Stomach (tissue), 19 donors: ENCODE measurements at places on chromosomes 12 and 14. TPM values are rescaled to one million over a fixed set of nuclear protein-coding genes. Genes with fewer than 3 reads are reported as not detected.

INHBC gene
- not detected for total RNA-seq

PAN2 gene
- 146 TPM for total RNA-seq

NFATC4 gene
- total RNA-seq = 64.8 TPM

ZDHHC22 gene
- 0.18 TPM for total RNA-seq

GLIPR1L2 gene
- not detected for total RNA-seq

WIF1 gene
- total RNA-seq = 10.6 TPM

MIPOL1 gene
- 133 TPM for total RNA-seq

DNA sequence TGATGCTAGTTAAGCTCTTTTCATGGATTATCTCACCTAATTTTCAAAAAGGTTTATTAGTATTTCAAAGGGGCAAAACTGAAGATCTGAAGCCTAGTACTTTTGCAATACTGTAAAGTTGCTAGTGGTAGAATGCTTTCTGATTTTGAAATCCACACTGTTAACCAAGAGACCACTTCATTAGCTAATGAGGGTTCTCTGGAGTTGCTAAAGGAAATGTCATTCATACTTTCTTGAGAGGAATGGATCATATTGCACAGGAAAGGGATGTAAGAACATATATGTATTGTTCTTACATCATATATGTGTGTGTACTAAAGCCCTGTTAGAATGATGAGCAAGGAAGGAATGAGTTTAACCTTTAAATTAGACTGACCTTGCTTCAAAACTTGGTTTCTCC lies 39.0 kb upstream of the LDHB start:
- no peak for DNase-seq

- no peak for DNase-seq
Measured at GRCh38 chr12:23830210-23830609, 119.3 kb downstream of the SOX5 start.

- DNase-seq = peak; percentile 80
Measured at GRCh38 chr14:67411820-67412421, at the start of gene PLEK2. Gene PLEK2, minus strand, starts transcription at chr14:67412165. Its CDS starts 106 bp downstream, at chr14:67412059.

DNA sequence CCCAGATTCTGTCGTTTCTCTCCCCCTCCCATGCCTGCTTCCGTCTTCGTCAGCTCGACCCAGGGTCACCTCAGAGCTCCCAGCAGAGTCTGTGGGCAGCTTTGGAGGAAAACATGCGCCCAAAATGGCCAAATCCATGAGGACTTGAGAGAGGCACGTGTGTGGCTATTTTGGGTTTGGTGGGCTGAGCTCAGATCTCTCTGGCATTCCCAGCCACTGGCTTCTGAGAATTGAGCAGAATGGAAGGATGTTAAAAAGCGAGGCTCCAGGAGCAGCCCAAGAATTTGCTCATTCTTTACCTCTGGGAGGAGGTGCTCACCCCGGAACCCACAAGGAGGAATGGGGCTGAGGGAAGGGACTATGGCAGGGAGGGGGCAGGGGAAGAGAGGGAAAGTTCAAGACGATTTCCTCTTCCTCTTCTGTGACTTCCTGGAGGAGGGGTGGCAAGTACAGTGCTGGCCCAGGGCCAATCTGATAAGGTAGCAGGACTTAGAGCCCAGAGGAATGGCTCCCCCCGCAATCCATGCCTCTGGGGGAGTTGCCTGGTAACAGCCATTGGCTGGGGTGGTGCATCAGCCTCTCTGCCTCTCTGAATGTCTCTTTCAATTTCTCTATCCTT lies 20.1 kb downstream of the TSPAN9 start:
- DNase-seq = peak; percentile 92

- DNase-seq = peak; percentile 90
Measured at GRCh38 chr12:130916241-130916911, 37.3 kb upstream of the ADGRD1 start.

DNA sequence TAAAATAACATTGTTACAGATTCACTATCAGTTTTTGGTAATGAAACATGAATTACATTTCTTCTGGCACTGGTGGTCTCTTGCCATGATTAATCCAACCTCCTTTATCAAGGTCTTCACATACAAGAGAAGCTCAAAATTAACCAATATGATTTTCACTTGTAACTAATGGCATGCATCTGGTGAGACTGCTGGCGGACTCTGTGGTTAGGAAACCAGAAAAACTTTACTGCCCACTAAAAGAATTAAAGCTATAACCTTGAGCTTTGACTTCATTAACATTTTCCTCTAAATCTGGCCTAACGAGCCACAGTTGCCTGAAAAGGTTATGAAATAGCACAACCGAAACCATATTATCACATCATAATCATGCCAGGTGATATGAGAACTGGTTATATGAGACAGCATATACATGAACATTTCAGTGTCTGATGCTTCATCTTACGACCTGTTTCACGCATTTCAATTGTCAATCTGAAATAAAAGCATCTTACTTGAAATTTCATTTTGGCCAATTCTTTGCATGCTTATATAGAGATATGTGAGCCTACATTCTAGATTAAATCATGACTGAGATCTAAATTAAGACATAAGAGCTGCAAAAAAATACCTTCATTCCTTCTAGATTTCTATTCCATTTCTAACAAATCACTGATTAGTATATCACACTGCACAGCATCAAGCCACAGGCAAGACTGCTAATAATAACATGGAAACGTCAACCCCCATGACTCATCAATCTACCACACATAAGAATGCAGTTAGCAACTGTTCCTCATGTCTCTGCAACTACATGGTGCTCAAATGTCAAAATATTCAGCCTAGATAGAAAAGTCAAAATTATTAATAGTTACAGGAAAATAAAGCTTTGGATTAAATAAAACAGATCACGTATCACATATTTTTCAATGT lies 89.3 kb downstream of the OSBPL8 start:
- DNase-seq = peak; percentile 31

- DNase-seq = peak; percentile 83
Measured at GRCh38 chr12:19390051-19390598, 49.2 kb upstream of the AEBP2 start.

DNA sequence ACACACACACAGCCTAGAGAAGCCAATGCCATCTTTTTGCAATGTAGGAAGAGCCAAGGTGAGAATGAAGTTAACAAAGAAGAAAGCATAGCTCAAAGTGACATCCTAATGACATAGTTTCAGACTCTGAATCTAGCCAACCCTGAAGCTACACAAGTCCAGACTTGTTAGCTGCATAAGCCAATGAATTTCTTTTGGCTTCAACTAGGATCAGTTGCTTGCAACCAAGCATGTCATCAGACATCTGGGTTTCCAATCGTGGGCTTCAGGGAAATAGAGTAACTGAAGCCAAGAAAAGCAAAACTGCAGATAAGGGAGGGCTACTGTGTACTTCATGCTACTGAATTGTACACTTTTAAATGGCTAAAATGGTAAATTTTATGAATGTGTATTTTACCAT lies 4.4 kb upstream of the GPHN start:
- no peak for DNase-seq

GRCh38 chr12:52414936-52415335 lies 8.8 kb upstream of the KRT82 start:
- no peak for DNase-seq

GRCh38 chr12:28993720-28994119 lies 155.4 kb upstream of the FAR2 start:
- DNase-seq = no peak

GRCh38 chr14:102418169-102418852 lies 55.6 kb downstream of the TECPR2 start:
- no peak for DNase-seq

- DNase-seq = peak; percentile 84
Measured at GRCh38 chr12:53053218-53054111, 3.6 kb downstream of the TNS2 start.

DNA sequence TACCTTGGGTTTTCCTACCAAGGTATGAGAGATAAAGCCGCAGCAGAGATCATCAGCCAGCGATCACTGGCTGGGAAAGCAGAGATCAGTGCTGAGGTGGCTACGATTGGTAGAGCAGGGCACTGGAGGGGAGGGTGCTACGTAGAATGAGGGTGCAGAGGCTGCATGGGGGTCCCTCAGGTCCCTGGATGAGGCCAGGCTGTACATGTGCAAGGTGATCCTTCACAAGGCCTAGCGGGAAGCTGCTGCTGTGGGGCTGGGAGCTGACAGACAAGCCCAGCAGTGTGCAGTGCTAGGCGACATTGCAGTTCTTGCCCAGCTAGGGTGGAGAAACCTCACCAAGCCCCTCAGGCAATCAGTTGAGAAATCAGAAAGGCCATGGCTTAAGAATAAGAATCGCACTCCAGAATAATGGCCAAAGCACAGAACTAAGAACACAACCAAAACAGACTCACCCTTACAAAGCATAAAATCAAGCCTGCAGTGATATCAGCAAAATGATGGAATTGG lies 37.2 kb upstream of the GPR132 start:
- DNase-seq = no peak

DNA sequence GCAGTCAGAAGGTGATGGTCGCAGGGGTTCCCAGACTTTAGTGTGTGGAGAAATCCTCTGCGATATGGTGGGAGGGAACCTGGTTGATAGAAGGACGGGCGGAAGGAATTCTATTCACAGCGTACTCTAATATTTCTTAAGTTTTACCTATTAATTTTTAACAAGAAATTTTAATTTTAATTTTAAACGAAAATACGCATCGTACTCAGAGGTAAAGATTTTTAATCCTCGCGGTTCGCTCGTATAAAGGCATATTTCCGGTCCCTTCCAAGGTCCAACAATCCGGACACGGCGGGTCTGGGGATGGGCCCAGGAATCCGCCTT lies 338 bp upstream of the SLC48A1 start:
- DNase-seq = no peak

DNA sequence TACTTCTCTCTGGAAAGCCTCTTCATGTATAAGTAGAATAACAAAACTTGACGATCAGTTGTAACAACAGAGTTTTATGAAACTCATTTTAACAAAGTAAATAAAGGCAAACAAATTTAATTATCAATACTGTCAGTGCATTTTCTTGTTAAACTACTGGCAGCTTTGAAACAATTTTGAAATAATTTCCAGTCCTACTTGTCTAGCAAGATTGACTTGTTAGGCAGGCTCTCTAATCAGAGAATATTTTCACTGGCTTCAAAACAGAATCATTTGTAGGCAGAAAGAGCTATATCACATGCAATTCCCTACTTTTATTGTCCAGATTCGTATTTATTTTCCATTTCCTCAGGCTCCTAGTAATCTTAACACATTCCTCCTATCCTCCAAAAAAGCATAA lies 45.9 kb upstream of the SLC6A13 start:
- no peak for DNase-seq

GRCh38 chr14:103232831-103233319 lies 101.2 kb upstream of the EIF5 start:
- no peak for DNase-seq

DNA sequence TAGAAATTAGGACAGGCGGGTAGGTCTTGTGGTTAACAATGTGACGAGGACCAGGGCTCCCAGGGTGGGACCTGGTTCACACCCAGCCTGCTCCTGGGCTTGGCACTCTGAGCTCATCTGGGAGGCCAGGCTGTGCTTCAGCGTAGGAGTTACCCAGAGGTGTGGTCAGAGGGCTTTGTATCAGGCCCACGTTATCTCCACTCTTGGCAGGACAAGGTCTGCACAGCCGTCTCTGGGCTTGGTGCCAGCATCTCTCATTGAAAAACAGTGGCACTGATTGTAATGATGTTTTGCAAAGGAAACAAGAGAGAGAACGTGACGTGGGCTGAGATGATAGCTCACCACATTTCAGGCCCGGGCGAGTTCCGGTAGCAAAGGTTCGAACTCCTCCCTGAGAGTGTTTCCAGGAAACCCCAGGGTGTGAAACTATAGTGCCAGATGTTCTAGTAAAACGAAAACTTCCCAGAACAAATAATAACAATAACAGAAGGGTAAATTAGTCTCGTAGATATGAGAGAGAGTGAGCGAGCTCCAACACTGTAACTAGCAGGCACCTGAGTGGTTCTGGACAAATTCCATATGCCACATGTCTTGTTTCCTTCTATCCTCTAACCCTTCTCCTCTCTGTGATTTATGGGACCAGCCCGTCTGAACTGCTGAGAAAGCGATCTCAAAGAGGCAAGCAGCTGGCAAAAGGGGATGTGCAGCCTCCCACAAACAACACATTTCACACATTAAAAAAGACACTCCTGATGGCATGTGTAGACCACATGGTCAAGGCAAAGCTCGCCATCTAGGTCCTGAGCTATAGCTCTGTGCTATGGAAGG lies 227.3 kb downstream of the KTN1 start:
- peak; percentile 98 for DNase-seq

DNA sequence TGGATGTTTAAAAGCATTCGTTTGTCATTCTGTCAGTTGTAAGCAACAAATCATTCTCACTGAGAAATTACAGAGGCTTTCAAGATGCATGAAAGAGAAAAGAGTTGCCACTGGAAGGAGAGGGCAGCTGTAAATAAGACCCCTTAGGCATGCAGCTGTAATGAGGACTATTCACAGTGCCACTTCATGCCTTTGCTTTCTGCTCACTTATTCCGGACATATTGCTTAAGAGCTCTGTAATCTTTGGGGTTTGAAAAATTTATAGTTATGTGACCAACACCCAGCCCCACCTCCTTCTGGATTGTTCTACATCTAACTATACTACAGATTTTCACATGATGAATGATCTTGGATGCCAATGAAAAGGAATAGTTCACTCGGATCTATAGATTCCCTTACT lies 194.8 kb upstream of the DCN start:
- no peak for DNase-seq
